PC-9 (cell line): ENCODE measurements at places on chromosomes 13 and 19.

DNA sequence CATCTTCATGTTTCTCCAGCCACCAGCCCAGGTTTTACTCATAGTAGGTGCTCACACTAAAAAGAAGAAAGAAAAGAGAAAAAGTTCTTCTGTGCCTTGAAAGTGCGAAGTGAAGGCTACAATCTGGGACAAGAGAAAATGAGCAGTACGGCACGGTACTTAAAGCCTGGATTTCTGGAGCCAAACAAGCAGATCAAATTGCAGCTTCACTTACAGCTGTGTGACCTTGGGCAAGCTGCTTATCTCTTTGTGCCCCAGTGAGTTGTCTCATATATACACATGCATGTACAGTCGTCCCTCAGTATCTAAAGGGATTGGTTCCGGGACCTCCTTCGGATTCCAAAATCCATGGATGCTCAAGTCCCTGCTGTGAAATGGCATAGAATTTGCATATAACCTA, 41.8 kb downstream of the GSX1 start:
- DNase-seq, result no peak

- DNase-seq, result no peak
Observed at GRCh38 chr19:17357078-17357666, 19.8 kb downstream of the GTPBP3 start.

- no peak for DNase-seq
Observed at GRCh38 chr13:23699271-23699670, 129.1 kb downstream of the TNFRSF19 start.

DNA sequence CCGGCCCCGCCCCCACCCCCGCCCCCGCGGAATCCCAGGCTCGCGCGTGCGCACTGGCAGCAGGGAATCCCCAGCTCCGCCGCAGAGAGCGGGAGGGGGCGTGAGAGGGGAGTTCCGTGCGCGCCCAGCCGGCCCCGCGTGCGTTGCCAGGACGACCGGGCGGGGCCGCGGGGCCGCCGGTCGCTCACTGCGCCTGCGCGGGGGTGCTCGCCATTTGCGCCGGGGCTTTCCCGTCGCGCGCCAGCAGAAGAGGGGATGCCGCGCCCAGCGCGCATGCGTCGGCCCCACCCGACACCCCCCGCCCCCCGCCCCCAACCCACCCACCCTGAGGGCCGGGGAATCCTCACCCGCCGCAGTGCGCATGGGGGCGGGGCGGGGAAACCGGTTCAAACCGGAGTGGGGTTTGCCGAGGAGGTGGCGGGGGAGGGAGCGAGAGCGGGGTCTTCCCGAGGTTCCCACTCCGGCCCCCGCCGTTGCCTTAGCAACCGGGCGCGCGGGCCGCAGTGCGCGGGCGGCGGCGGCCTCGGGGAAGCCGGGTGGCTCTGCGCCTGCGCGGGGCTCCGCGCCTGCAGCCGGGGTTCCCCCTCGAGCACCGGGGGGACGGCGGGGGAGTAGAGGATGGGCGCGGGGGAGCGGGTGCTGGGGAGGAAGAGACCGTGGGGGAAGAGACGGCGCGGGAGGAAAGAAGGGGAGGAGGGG, 15.1 kb downstream of the CCDC124 start:
- peak; percentile 95 for DNase-seq

DNA sequence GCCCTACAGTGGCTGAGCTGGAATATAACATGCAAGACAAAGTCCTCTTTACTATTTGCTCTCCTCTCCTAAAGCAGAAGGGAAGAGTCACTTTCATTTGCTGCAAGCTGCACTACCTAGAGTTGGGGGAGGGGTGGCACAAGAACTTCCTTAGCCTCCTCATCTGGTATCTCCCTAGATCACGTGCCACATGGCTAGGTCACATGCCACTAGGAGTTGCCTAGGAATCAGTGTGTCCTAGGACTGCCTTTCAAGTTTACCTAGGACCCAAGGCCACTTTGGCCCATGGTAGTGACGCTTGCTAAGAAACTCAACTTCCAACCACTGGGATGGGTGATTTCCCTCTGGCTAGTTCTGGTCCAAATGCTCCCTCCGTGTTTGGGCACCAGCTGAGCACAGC, 625.2 kb downstream of the DIAPH3 start:
- no peak for DNase-seq

DNA sequence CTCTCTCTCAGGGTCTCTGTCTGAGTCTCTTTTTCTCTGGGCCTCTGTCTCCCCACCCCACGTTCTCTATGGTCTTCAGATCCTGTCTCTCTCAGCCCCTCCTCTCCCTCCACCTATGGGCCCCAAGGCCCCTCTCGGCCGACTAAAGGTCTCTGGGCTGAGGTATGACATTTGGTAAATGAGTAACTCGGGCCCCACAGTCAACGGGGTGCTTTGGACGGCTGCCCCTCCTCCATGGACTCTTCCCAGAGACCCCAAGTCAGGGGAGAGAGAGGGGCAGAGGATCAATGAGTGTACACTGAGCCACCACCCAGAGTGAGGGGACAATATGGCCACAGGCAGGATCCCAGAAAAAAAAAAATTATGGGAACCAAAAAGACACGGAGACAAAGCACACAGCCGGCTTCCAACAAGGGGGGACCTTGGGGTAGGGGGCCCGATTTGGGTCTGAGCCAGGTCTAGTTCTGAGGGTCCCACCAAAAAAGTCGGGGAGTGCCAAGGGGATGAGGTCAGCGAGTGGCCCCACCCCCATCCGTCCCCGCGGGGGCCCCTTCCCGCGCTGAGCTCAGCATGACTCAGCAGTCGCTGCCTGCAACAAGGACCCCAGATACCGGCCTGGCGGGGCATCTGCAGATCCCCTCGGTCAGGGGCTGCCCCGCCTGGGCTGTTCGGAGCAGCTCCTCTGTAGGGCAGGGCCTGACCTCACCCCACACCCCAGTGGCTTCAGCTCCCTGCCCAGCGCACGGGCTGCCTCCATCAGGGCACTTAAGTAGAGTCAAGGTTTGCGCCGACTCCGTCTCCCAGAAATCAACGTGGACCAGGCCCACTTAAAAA, 1.5 kb upstream of the FTL start:
- peak; percentile 87 for DNase-seq

DNA sequence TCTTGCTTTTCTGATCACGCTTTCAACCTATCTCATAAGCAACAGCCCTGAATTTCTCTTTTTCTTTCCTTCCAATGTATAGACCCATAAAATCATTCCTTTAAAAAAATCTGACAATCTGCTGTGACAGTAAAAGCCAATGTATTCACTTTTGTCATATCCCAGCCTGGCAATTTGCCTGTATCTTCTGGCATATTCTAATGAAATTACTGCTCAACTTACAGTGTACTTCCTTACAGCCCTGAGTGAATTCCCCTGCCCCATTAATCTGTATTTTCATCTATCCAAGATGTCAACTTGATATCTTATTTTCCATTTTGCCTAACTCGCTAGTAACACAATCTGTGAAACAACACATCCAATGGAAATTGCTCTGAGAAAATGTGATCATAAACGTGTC, 18.0 kb upstream of the SERP2 start:
- no peak for DNase-seq

DNA sequence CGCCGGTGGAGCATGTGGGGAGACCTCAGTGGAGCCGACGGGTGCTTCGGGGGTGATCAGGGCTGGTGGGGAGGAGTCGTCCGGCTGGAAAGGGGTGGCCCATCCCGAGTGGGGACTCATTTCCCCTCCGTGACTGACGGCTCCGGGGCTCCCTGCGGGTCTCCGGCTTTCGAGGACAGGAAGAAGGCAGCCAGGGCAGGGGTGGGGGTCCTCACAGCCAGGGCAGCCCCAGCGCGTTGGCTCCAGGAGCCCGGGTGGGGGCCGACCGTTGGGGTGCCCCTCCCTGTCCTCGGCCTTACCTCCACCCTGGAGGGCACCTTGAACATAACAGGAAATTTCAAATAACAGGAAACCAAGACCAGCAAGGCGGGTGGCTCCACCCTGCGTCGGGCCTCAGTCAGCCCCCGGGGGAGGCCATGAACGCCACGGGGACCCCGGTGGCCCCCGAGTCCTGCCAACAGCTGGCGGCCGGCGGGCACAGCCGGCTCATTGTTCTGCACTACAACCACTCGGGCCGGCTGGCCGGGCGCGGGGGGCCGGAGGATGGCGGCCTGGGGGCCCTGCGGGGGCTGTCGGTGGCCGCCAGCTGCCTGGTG, at the start of gene S1PR4:
Gene S1PR4, plus strand, starts transcription at position 393 of the 596 bp plus-strand sequence. Its CDS starts 24 bp downstream, at position 417.
- no peak for DNase-seq

GRCh38 chr13:99203601-99204579, 3.2 kb downstream of the UBAC2 start:
- no peak for DNase-seq

GRCh38 chr13:33694546-33694945, 123.4 kb upstream of the RFC3 start:
- no peak for DNase-seq

DNA sequence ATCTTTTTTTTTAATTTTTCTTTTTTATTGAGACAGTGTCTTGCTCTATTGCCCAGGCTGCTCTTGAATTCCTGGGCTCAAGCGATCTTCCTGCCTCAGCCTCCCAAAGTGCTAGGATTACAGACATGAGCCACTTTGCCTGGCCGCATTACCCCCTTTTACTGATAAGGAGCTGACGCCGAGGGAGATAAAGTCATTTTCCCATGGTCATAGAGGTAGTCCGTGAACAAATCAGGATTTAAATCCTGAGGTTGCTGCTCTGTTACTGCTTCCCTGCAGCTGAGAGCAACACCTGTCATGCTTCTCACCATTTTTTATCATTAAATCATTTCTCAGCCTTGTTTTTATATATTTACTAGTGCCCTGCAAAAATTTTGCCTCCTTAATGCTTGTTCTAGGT, 7.4 kb downstream of the CYSLTR2 start:
- no peak for DNase-seq

DNA sequence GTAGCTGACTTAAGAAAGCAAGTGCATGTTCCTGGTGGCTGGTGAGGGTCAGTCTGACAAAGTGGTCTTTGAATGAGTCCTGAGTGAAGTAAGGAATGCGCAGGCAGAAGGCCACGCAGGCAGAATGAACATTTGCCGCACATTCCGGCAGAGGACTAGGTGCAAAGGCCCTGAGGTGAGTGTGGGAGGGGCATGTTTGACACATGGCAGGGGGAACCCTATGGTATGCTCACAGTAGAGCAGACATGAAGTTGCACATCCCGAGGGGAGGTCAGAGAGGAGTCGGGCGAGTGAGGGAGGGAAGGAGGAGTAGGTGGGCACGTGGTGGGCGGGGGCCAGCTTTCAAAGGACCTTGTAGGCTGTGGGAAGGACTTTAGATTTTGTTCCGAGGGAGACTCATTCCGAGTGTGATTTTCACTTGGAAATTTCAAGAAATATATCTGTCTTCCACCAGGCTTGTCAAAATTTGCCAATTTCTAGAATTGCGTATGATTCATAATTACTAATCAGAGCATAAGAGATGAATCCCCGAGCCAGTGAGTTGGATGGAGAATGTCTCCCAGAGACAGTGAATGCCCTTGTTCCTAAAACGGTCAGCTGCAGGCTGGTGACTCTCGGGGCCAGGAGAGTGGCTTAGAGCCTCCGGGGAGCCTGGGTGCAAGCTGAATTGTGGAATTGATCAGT, 40.3 kb downstream of the ERICH6B start:
- DNase-seq, result no peak

DNA sequence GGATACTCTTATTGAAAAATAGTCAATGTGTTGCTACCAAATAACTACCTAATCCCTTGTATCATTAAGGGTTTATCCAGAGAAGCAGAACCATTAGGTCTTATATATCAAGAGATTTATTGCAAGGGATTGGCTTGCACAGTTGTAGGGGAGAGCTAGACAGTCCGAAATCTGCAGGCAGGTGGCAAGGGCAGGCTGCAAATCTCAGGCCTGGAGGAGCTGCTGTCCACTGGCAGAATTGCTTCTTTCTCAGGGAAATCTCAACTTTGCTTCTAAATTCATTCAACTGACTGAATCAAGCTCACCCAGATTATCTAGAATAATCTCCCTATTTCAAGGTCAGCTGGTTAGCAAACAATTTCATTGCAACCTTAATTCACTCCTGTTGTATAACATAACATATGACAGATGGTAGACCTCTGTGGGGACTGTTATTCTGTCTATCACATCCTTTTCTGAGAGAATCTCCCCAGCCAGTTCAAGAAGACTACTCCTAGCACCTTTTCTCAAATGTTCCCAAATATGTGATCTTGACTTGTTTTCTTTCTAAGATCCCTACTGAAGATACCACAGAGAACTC, 194.2 kb downstream of the NHLRC3 start:
- DNase-seq, result no peak

- DNase-seq, result peak; percentile 30
Observed at GRCh38 chr13:19864746-19865309, 1.4 kb upstream of the ZMYM5 start.

DNA sequence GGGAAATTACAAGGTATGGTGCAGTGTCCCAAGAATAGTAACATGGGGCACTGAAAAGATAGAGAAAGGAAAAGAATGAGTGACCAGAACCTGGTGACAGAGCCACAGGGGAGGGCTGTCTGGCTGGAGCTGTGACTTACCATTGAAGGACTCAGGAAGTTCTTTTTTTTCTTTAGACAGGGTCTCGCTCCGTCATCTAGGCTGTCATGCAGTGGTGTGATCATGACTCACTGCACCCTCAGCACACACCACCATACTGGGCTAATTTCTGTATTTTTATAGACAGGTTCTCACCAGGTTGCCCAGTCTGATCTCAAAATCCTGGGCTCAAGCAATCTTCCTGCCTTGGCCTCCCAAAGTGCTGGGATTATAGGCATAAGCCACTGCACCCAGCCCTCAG, 8.8 kb upstream of the CPB2 start:
- no peak for DNase-seq

DNA sequence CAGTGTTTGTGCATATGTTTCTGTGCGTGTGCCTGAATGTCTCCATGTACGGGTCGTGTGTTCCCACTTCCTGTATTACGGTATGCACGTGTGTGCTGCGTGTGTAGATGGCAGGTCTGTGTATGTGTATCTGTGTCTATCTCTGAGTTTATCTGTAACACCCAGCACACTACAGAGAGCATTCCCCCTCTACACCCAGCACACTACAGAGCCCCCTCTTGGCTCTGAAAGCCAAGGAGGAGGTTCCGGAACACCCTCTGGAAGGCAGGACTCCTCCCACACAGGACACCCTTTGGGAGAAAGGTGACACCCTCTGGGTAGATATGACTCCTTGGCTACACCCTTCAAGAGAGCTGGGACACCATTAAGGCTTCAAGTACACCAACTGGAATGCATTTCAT, 2.1 kb upstream of the ERFL start:
- no peak for DNase-seq
